ENCODE measurements at places on chromosomes 2 and 18.

DNA sequence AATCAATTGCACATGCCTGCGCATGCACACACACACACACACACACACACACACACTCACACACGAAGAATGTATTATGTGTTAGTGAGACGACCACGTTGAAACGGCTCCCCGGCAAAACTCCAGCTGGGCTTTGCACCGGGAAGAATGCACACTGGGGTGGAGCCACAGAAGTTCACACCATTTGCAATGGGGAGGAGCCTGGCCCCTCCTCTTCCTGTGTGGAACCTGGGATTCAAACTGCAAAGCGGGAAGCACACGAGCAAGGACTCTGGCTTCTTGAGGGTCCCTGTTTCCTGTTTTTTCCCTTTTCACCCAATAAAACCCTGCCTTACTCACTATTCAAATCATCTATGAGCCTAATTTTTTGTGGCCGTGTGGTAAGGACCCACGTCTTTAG, 304.0 kb upstream of the TMEFF2 start:
- no peak for DNase-seq

GRCh38 chr2:73899801-73900336, 7.1 kb downstream of the ACTG2 start:
- DNase-seq: no peak

- no peak for DNase-seq
Observed at GRCh38 chr2:235692671-235693171, 198.9 kb downstream of the AGAP1 start.

DNA sequence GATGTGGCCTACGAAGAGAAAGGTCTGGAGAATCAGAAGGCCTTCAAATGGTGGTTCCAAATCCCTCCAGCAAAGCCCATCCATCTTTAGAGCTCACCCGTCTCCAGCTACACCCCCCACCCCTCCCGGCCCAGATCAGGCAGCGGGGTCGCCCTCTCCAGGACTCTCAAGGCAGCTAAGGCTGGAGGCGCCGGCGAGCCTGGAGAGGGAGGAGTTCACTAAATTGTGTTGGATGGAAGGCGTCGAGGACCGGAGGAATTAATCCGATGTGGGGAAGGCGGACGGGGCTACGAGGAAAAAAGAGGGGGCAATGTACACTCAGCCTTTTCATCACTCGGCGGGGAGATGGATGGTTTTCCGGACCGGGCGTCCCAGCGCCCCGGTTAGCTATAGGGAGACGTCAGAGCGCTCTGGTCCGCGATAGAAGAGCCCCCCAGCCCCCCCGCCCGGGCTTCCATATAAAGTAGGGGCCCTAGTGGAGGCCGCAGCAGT, at the start of gene GRP:
GRP (plus strand) TSS at position 487 of the 492 bp plus-strand sequence. CDS start 108 bp downstream, outside the sequence.
- DNase-seq: no peak

DNA sequence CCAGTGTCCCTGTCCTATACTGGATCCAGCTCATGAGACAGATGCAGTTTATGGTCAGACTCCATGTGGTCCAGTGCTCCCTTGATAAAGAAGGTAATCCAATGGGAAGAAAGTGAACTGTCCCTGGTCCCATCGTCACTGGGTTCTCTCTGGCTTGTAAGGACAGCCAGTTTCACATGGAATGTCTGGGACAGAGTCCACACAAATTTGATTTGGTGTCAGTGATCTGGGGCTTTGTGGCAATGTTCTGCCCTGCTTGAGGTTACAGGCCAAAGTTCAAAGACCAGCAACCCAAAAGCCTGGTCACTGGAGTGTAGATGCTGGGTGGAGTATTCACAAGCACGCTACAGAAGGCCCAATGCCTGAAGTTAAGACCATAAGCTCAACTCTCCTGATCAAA, 22.2 kb upstream of the FHL2 start:
- DNase-seq: no peak
